ENCODE measurements at places on chromosomes 4 and X.

GRCh38 chr4:119597377-119597776 is 31.2 kb downstream of the PDE5A start:
- no peak for DNase-seq

- no peak for DNase-seq
Measured at GRCh38 chrX:132488180-132488705, 595 bp downstream of the MBNL3 start.

GRCh38 chrX:101478366-101478765 is 6.9 kb upstream of the ARMCX4 start:
- DNase-seq: no peak

GRCh38 chrX:38375891-38376290 is 23.5 kb downstream of the OTC start:
- no peak for DNase-seq

- no peak for DNase-seq
Measured at GRCh38 chr4:185369731-185370130, 26.0 kb downstream of the LRP2BP start.

DNA sequence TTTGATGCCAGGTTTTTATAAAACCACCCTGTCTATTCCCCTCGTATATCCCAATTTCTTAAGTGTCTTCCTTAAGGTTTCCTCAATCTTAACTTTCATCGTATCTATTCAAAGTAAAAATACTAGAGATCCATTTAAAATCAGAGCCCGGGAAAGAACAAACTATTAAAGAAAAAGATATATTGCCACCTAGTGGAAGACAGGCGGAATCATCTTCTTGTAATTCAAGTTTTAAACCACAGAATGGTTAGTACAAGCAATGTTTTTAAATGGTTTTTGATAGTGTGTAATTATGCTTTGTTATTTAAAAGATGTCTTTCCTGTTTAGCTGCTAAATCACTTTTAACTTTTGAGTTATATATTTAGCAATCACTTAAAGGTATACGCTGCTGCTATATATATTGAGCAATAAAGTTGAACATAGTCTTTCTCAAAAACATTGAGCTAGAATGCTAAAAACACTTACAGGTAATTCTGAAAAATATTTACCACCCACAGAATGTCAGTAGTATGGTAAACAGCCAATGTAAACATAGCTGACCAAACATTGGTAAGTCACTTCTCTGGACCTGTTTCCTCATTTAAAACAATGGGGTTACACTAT is 18.2 kb downstream of the PRDM8 start:
- DNase-seq: peak; percentile 2

DNA sequence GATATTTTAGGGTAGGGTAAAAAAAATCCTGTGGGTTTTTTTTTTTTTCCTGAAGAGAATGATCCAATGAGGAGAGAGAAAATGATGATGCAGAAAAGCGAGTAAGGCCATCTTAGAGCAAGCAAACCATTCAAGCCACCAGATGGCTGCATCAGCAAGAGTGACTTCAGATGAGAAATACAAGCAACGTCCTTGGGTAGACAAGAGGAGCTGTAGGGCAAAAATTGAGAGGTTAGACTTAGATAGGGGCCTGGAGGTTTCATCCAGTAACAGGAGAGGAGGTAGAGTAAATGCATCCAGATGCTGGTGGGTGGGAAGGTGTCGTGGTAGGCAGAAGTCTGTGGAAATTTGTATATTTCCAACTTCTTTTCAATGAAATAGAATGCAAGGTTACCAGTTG is 14.6 kb downstream of the FTHL17 start:
- no peak for DNase-seq

- no peak for DNase-seq
Measured at GRCh38 chr4:105921301-105921700, 26.0 kb downstream of the NPNT start.

DNA sequence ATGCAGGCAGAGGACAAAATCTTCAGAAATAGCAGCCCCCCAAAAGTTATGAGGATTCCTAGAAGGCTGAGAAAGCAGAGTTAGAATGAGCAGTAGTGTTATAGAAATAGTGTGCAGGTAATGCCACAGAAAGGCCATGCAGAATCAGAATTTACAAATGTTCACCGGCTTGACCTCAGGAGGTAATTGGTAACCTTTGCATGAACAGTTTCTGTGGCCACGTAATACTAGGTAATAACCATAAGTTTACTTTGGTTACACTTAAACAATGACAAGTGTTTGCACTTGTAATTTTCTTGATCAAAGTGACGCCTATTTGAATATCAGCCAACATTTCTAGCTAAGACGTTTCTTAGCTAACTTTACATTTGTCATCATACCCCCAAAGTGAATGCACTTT is 393.6 kb downstream of the GPAT3 start:
- DNase-seq: no peak

DNA sequence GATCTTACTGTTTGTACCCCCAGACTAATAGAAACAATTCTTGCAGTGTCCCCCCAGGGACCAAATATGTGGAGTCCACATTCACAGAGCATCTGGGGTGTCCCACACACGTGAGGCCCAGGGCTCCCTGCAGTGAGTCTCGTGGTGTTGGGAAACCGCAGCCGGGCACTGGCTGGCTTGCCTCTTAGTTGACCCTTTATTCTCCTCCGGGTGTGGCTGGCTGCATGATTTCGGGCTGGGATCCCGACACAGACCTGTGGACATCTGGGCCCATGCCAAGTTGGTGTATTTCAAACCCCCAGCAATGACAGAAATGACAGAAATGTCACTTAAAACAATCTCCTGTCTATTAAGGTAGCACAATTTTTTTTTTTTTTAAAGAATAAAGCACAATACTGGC is 15.6 kb upstream of the CLDN24 start:
- DNase-seq: no peak

DNA sequence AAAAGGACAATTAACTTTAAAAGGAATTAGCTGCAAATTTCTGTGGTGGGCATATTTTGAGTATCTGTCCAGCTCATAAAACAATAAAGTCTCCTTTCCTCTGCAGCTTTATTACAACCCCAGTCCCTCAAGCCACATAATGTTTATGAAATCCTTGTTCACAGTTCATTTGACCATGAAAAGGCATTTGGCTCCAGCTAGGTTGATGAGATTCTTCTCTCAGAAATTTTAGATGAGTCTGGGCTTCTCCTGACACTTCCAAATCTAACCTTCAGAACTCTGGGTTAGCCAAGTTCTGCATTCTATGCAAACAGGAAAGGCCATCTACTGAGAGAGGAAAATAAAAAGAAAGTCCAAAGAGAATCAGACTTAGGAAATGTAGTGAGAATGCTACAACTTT is 156.8 kb downstream of the GRXCR1 start:
- DNase-seq: no peak

GRCh38 chr4:57051524-57051923 is 58.7 kb downstream of the IGFBP7 start:
- DNase-seq: no peak

- DNase-seq: no peak
Measured at GRCh38 chr4:56976283-56976836, 1.0 kb downstream of the NOA1 start.

GRCh38 chrX:70009049-70009448 is 40.7 kb downstream of the AWAT2 start:
- DNase-seq: no peak

- DNase-seq: no peak
Measured at GRCh38 chrX:77786365-77786680, 307 bp upstream of the ATRX start.

DNA sequence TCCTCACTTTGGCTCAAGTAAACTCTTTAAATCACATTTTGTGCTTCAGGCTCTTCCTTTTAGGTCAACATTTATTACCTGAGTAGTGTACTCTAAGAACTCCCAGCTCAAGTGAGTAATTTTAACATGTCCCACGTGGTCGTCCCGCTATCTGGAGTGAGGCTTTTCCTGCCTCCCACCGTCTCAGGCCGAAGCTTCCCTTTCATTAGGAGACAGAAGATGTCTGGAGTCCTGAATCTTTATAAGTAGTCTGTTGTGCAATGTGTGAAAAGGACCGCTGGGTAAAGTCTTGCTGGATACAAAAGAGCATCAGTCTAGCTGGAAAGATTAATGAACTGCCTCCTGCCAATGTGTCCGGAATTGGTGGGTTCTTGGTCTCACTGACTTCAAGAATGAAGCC is 117.7 kb upstream of the NEIL3 start:
- DNase-seq: no peak

DNA sequence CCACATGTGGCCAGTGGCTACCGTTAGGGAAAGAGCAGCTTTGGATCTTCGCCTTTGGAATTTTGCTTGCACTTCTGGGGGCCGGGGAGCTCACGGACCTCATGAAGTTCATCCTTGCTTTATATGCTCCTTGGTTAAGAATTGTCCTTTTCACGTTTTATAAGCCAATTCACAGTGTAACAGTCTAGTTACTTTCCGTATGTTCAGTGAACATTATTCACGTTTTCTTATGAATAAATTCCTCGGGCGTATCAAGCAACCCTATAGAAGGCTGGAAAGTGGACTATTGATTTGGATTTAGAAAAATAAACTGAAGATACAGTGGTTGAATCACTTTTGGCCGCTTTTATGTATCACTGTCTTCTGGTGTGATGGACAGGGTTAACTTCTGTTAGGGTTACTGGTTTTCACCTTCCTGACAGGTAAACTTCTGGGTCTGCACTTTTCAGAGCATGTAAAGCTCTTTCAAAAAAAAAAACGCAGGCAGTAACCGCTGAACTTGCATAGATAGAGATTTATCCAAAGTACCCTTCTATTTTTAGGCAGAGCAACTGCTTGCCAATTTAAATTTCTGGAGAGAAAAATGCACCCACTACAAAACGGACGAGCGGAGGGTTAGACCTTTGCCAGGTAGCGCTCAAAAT is 569 bp upstream of the PDLIM5 start:
- DNase-seq: no peak

DNA sequence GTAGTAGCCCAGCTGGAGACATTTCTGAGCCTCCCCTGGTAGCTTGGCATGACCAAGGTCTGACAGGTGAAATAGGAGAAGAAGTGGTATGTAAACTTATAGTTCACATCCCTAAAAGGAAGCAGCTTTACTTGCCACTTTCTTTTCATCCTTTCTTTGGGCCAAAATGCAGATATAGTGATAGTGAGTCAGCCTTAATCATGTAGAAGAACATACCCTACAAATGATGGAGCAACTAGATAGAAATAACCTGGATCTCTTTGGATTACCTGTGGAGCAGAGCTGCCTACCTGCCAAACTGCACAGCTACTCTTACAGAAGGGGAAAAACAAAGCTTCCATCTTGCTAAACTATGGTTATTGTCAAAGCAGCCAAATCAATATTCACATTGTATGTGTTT is 106.7 kb upstream of the LCORL start:
- DNase-seq: no peak

GRCh38 chr4:164753873-164754488 is at the start of gene SMIM31:
Gene SMIM31 (plus strand): TSS chr4:164754131. CDS start chr4:164770444, 16,313 bp downstream.
- DNase-seq: peak; percentile 20

All from NCI-H345 (cell line).